Heart left ventricle (tissue), 16 donors: ENCODE measurements at places on chromosomes 7 and 10.

DNA sequence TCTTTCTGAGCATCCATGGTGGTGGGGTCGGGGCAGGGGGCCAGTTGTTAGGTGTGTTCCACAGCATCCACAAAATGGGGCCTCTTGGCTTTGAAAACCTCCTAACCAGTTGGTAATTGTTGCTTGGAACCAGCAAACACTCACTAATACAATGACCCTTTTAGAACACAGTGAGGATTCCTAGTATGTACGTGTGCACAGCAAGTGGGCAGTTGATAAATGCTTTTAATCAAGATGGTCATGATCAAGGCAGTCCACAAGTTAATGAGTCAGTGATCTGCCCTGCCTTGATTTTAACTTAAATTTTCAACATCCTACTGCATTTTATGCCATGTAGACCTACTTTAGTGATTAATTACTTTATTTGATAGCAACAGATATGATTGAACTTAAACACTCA, 103.1 kb downstream of the ETV1 start:
- no peaks in the 10 kb centered on the region for H3K27me3 ChIP-seq
- H3K4me3 ChIP-seq = no peak overlapping the region
- H3K27ac ChIP-seq = no peak overlapping the region
- H3K36me3 ChIP-seq = no peaks in the 10 kb centered on the region
- no peak for DNase-seq

DNA sequence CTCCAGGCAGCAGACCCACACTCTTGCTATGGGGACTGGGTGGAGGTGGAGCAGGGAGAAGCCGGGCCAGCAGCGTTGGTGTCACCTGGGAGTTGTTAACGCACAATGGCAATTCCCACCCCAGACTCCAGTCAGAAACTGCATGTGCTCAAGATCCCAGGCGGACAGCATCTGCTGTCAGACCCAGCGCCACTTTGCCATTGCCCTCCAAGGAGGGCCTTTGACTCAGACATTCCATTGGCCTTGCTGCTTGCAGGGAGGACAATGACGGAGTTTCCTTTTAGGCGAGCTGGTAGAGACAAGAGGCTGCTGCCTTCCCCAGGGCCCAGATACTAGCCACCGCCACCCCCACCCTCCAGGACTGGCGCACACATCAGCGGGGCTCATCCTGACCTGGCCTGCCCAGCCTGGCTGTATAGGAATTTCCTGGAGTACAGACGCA, 34.5 kb downstream of the ZNF775 start:
- no peak overlapping the region for H3K4me3 ChIP-seq
- H3K27ac ChIP-seq = no peak overlapping the region
- H3K36me3 ChIP-seq = no peaks in the 10 kb centered on the region
- DNase-seq = no peak
- H3K4me1 ChIP-seq = no peaks in the 10 kb centered on the region
- H3K27me3 ChIP-seq = no peaks in the 10 kb centered on the region

DNA sequence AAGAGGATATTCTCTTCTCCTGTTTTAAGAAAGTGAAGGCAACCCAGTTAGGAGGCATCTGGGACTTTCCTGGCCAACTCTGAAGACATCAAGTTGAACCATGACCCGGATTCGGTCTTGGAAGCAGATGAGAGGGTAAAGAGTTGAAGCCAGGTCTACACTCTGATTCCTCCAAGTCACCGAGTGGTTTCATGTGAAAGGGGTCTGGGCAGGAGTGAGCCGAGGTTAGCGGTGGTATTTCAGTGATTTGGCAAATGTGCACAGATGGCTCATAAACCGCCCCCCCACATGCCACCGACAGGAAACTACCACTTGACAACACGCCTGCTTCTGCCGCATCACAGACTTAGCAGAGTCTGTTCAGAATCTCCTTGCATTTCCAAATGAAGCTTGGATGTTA, 11.4 kb upstream of the REPIN1 start:
- no peak overlapping the region for H3K27ac ChIP-seq
- H3K4me1 ChIP-seq = no peaks in the 10 kb centered on the region
- no peak overlapping the region for H3K4me3 ChIP-seq
- DNase-seq = no peak
- no peaks in the 10 kb centered on the region for H3K36me3 ChIP-seq

DNA sequence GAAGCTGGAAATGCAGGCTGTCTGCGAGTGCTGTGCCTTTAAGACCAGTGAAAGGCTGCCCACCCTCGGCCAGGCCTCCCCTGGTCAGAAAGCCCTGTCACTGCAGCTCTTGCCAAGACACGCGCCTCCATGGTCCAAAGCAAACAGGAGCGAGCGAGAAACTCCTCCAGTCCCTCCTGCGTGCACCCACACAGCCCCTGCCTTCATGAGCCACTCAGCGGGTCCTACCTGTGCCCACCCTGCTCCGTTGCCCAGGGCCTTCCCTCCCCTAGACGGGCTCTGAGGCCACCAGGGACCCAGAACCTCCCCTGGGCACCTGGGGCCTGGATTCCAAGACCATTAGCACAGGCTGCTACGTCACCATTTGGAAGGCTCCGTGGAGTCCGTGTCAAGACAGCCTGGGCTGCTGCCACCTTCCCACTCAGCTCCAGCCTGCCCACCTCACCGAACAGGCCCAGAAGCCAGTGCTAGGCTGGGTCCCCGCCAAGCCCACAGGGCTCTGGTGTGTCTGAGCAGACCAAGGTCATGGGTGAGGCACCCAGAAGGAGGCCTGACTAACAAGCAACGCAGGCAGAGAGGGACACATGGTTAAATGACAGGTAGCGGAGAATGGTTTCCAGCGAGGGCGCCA, 144.5 kb downstream of the NEURL1 start:
- no peaks in the 10 kb centered on the region for H3K36me3 ChIP-seq
- peaks cover 41% of the 10 kb centered on the region for H3K4me1 ChIP-seq
- no peak overlapping the region for H3K4me3 ChIP-seq
- no peaks in the 10 kb centered on the region for H3K27me3 ChIP-seq
- DNase-seq = peak; percentile 93
- H3K27ac ChIP-seq = peak overlapping the region; percentile 72

DNA sequence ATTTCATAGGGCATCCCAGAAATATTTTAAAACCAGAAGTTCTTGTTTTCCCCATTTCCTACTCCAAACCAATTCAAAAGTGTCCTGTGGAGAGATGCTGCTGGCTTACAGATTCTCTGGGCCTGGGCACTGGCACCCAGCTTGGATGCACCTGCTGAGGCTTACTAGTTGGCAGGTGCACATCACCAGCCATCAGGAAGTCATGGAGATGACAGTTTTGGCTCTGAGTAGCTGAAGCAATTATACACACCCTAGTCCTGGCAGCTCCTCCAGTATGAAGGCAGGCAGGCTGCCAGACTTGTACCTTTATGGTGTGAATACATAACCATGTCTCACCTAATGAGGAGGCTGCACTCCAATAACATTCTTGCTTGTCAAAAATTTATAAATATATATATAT, 276.6 kb upstream of the GHITM start:
- H3K27me3 ChIP-seq = no peaks in the 10 kb centered on the region
- no peak overlapping the region for H3K4me3 ChIP-seq
- no peak for DNase-seq
- no peaks in the 10 kb centered on the region for H3K36me3 ChIP-seq

DNA sequence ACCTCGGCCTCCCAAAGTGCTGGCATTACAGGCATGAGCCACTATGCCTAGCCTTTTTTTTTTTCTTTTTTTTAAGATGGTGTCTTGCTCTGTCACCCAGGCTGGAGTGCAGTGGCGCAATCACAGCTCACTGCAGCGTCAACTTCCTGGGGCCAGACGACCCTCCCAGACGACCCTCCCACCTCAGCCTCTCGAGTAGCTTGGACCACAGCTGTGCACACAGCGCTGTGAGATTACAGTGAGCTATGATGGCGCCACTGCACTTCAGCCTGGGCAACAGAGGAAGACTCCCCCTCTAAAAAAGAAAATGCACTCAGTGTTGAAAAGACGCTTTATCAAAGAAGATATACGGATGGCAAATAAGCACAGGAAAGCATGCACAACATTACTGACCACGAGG, 16.5 kb upstream of the WIPI2 start:
- H3K27ac ChIP-seq = no peak overlapping the region
- no peak overlapping the region for H3K4me3 ChIP-seq
- H3K27me3 ChIP-seq = no peaks in the 10 kb centered on the region
- no peak for DNase-seq
- H3K36me3 ChIP-seq = no peaks in the 10 kb centered on the region

- no peaks in the 10 kb centered on the region for H3K27me3 ChIP-seq
- no peak for DNase-seq
- H3K27ac ChIP-seq = peak overlapping the region; percentile 91
- H3K4me1 ChIP-seq = peaks cover 8% of the 10 kb centered on the region
- peaks cover 15% of the 10 kb centered on the region for H3K36me3 ChIP-seq
These were observed 738 bp downstream of the POM121 start for GRCh38 chr7:72925546-72926120.

DNA sequence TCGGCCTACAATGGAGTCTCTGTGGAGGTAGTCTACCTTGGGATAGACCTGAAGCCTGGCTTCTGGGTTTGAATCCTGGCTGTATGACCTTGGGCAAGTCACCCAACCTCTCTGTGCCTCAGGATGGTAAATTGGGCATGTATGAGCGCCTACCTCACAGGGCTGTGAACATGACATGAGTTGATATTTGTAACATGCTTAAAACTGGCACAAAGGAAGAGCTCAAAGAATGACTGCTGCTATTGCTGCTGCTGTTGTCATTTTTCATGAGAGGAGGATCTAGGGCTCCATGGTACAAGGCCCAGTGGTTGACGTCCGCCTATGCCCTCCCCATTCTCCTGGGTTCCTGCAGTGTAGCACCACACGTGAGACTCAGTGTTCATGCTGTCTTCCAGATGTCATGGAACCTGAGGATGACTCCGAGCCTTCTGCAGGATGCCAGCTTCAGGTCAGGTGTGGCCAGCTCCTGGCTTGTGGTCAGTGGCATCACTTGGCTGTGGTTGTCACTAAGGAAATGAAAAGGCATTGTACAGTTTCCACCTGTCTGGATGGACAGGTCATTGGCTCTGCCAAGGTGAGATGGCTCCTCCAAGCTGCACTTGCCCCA, 95.0 kb downstream of the WDFY4 start:
- no peaks in the 10 kb centered on the region for H3K27me3 ChIP-seq
- H3K4me1 ChIP-seq = peaks cover 5% of the 10 kb centered on the region
- no peak overlapping the region for H3K4me3 ChIP-seq
- no peaks in the 10 kb centered on the region for H3K36me3 ChIP-seq
